ENCODE measurements at places on chromosomes 13 and 19. TPM values are rescaled to one million over a fixed set of nuclear protein-coding genes. Genes with fewer than 3 reads are reported as not detected.

- DNase-seq = no peak
These were observed 2.2 kb downstream of the MZF1 start for GRCh38 chr19:58570770-58571574.

DNA sequence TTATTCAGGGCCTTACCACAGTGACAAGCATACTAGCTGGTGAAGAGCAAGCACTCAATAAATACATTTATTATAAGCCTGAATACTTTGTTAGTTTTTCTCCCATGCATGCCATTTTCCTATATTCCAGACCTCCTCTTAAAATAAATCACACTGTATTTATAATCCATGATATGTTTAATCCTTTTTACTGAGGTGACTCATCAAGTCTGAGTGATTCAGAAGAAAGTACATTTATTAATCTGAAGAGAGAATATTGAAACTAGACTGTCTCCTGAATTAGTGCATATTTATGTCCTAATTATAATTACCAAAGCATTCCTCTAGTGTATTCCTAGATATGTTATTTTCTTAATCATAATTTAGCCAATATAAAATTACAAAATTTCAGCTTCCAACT, 323.3 kb downstream of the NALCN start:
- DNase-seq = no peak

Gene RASA3
- total RNA-seq = 73.2 TPM

DNA sequence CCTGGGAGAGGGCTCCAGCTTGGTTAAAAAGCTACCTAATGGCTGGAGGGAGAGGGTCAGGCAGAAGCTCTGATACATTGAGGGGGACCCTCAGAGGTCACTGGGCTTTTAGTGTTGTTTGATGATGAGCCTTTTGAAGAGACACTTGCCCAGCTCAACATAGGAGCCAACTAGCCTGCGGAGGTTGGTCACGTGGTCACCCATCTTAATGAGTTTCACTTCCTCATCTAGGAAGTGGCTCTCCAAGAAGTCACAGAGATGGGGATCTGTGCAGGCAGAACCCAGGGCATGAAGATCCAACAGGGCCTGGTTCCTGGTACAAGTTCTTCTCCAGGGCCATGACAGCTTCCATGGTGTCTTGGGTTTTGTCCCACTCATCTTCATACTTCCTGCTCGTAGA, 33.4 kb downstream of the IPO5 start:
- no peak for DNase-seq

Measured in glomerular endothelial cell (primary cell).